ENCODE measurements at places on chromosomes 2 and 18.

- no peak for DNase-seq
These were observed 101.5 kb upstream of the HS6ST1 start for GRCh38 chr2:128420131-128420530.

DNA sequence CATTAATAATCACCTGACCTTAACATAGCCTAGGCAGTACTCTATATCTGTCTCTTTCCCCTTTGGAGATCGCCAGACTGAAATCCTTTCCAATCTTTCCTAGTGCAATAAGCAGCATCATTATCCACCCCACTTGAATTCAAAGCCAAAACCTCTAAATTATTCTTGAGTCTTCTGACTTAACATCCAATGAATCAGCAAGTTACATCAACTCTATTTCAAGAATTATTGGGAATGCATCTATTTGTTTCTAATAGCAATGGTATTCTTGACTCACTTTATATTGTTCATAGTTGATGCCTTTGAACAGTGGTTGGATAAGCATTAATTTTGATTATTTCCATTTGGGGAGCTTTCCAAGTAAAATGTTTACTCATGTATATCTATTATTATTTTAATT is 144.8 kb downstream of the ZNF804A start:
- DNase-seq: no peak

DNA sequence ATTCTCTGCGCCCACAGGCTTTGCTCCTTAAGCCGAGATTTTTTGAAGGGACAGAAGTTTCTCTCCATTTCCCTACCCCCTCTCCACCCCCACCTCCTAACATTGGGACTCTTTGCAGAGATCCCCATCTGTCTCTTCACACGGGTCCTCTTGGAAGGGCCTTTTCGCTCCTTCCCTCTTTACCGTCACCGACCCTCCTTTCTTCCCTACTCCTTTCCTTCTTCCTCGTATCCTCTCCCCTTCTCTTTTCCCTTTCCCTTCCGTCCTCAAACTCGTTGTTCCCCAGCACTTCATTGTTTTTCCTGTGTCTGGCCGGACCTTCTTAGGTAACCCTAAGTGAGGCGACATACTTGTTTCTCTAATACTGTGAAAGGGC is 660 bp downstream of the COPS7B start:
- DNase-seq: no peak

- no peak for DNase-seq
These were observed 254.0 kb downstream of the CALCRL start for GRCh38 chr2:187194049-187194448.

DNA sequence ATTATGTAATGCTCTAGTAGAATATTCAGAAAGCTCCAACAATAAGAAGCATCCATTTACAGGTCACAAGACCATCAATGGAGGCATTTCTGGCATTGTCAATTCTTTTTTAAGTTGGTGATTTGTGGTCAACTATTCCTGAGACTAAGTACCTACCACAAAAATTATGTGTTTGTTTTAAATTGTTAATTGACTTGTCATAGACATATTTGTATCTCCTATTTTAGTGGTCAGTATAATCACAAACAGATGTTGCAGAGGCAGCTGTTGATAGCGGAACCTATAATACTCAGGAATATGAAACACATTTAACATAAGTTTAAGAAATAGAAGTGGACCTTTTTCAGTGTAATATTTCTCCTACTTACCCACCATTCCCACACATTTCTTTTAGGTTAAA is 430.1 kb downstream of the CCDC85A start:
- DNase-seq: no peak

GRCh38 chr2:197298609-197299008 is 12.0 kb downstream of the ANKRD44 start:
- DNase-seq: no peak

DNA sequence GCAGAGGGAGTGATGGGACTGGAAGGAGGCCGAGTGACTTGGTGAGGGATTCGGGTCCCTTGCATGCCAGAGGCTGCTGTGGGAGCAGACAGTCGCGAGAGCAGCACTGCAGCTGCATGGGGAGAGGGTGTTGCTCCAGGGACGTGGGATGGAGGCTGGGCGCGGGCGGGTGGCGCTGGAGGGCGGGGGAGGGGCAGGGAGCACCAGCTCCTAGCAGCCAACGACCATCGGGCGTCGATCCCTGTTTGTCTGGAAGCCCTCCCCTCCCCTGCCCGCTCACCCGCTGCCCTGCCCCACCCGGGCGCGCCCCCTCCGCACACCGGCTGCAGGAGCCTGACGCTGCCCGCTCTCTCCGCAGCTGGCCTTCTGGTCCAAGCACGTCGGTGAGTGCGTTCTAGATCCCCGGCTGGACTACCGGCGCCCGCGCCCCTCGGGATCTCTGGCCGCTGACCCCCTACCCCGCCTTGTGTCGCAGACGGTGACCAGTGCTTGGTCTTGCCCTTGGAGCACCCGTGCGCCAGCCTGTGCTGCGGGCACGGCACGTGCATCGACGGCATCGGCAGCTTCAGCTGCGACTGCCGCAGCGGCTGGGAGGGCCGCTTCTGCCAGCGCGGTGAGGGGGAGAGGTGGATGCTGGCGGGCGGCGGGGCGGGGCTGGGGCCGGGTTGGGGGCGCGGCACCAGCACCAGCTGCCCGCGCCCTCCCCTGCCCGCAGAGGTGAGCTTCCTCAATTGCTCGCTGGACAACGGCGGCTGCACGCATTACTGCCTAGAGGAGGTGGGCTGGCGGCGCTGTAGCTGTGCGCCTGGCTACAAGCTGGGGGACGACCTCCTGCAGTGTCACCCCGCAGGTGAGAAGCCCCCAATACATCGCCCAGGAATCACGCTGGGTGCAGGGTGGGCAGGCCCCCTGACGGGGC is 4.6 kb downstream of the PROC start:
- DNase-seq: no peak

DNA sequence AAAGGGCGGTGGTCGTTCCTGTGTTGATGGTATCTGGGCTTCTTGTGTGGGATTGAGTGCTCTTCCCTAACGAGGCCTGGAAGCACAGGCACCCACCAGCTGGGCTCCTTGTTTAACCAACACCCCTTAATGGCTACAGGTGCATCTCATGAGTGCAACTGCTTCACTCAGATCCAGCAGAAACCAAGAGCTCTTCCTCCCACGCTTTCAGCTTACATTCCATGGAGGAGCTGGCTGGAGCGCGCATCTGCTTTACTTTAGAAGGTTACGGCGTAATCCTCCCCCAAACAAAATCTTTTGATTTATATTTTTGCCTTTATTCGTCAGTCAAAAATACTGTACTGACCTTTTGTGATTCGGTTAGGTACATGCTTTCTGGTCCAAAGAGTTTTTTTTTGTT is 174.7 kb downstream of the LTBP1 start:
- no peak for DNase-seq

DNA sequence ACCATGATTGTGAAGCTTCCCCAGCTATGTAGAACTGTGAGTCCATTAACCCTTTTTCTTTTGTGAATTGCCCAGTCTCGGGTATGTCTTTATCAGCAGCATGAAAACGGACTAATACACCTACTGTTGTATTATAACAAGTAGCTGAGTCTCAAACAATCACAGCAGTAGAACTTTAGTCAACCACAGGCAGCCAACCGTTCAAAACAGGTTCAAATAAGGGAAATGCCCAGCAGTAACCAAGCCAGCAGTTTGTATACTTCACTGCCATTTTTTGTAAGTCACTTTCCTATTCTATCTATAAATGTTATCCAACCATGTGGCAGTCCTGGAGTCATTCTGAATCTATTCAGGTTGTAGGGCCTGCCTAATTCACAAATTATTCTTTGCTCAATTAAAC is 1560.6 kb upstream of the SLC39A10 start:
- DNase-seq: no peak

DNA sequence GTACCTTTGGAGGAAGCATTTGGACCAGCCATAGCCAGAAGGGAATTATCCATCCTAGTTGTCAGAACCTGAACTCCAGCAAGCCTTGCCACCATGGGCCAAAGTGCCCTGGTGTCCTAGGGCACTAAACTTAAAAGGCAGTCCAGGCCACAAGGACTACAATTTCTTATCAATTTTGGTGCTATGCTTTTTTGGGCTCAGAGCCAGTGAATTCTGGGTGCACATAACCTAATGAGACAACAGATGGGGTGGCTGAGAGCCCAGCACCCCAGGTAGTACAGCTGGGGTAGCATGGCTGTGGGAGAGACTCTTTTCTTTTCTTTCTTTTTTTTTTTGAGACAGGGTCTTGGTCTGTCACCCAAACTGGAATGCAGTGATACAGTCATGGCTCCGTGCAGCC is 14.4 kb upstream of the RANBP2 start:
- DNase-seq: no peak

DNA sequence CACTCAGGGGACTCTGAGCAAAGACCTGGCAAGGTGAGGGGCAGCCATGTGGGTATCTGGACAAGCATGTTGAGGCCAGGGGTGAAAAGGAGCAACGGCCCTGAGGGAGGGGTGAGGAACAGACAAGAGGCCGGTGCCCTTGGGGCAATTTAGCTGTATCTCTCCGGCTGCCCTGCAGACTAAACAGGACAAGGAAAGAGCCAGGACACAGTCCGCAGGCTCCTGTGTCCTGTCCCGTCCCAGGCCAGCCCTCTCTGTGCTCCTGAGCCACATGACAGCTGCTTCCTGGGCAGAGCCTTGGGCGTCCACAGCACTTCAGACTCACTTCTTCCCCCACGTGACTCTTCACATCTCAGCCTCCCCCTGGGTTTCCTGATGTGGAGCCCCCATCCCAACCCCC is 206.1 kb downstream of the KLHL29 start:
- DNase-seq: no peak

DNA sequence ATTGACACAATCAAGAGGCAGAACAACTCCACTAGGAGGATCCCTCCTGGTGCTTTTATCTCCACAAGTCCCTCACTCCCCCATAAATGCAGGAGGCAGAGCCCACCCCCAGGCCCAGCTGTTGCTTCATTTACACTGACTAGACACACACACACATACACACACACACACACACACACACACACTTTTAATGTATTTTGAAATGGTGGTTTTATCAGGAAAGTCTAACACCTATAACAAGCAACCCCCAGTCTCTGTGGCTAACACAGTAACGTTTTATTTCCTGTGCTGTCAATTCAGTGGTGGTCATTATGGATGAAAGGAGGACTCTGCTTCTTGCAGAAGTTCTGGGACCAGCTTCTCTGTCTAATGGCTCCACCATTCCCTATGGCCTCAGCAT is 125.4 kb upstream of the FOSL2 start:
- no peak for DNase-seq

DNA sequence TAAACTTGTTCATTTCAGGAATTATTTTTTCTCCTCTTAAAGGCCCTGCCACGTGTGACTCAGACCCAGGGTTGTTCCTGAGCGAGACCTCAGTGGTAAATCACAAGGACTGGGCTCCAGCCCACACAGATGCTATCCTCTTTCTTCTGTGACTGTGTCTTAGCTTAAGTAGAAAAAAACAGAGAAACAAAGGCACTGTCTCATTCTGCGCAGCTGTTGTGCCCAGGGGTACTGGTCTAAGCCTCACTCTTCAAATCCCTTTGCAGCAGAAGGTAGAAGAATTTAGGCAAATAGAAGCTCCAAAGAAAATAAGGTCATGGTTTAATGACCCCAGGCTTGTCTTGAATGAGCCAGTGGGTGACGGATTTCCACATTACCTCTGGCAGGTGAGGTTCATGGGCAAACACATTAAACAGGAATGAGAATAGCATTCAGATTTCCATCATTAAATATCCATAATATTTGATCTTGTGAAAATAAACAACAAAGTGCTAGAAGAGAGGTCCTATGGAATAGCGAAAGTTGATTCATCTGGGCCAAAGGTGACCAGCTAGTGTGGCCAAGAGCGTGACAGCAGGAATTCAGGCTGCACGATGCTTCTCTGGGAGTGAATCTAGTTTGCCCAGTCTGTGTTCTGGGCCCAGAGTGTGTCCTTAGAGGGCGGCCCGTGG is 63.3 kb downstream of the LIPG start:
- DNase-seq: no peak

- no peak for DNase-seq
These were observed 585 bp upstream of the ANAPC1 start for GRCh38 chr2:111884592-111884964.

GRCh38 chr18:22451796-22452195 is 34.1 kb upstream of the CTAGE1 start:
- no peak for DNase-seq

DNA sequence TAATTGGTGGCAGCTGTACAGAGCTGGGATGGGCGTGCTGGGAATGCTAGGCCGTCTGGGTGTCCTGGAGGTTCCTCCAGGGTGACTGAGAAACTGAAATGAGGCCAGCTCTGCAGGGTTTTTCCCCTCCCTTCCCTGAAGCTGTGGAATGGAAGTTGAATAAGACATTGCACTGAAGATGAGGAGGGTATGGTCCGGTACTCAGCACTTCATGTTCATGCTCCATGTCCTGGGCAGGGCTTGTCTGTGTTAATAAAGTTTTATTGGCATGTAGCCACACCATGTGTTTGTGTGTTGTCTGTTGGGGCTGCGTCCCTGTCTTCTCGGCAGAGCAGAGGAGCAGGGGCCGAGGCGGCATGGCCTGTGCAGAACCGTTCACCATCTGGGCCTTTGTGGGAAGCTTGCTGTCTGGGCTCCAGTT is 154.0 kb downstream of the LDLRAD4 start:
- no peak for DNase-seq

- DNase-seq: no peak
These were observed 90.0 kb downstream of the TRIB2 start for GRCh38 chr2:12806549-12807242.

DNA sequence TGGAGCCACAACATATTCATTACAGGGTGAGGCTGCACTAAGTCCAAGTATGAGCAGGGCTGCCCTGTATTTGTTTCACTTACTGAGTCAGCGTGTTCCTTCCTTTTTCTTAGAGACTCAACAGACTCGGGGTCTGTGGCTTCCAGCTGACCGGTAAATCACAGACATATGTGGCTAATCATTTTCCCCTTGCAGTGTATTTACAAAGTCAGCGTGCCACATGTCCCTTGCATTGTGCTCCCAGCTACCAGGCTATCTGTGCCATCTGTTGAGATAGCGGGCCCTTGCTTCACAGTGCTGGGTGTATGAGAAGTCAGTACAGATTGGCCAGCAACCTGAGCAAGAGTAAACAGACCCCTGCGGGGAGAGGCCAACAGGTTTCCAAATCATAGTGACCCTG is 254.3 kb downstream of the LRRTM1 start:
- DNase-seq: no peak

DNA sequence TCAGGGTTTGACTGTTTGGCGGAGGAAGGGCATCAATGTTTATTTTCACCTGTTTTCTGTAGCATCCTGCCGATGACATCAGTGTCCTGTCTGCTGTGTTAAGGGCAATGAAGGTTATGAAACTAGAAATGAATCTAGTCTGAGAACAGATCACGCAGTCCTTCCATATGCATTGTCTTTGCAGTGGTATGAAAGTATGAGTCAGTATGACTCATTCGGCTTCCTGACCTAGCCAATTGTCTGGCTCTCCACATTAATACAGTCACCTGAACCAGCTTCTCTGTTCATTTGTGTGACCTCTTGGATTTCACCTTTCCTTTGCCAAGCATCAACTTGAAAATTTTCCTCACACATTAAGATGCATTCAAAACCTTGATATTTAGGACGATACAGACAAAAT is 353.8 kb downstream of the RND3 start:
- no peak for DNase-seq

Measured in esophagus squamous epithelium (tissue), 5 donors.